ENCODE measurements at places on chromosomes 6 and 20.

DNA sequence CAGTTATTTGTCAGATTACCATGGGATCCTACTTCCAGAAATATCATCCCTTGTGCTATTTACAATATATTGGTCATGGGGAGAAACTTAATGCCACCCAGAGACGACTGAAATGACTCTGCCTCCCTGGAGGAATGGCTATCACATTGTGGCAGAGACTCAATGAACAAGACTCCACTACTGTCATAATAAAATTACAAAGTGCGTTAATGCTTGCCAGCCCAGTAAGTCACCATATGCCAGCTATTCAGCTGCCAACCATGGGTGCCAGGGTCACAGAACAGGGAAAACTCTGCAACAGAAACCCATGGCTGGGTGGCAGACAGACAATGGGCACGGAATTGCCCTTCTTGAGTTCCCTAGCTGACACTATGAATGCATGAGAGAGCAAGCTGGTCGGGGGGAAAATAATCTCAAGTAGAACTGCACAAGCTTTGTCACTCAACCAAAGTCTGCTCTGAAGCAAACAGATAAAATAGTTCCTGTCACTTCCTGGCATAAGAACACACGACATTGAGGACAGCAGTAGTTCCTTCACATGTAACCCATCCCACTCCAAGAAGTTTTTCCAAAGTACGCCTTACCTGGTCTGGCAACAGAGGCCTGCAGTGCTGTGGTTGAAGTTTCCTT, 32.1 kb downstream of the TP53INP2 start:
- no peak for DNase-seq

GRCh38 chr20:60759651-60760050, 492.4 kb upstream of the CDH4 start:
- DNase-seq, result no peak

- DNase-seq, result no peak
Measured at GRCh38 chr6:54403096-54403495, 94.9 kb downstream of the TINAG start.

DNA sequence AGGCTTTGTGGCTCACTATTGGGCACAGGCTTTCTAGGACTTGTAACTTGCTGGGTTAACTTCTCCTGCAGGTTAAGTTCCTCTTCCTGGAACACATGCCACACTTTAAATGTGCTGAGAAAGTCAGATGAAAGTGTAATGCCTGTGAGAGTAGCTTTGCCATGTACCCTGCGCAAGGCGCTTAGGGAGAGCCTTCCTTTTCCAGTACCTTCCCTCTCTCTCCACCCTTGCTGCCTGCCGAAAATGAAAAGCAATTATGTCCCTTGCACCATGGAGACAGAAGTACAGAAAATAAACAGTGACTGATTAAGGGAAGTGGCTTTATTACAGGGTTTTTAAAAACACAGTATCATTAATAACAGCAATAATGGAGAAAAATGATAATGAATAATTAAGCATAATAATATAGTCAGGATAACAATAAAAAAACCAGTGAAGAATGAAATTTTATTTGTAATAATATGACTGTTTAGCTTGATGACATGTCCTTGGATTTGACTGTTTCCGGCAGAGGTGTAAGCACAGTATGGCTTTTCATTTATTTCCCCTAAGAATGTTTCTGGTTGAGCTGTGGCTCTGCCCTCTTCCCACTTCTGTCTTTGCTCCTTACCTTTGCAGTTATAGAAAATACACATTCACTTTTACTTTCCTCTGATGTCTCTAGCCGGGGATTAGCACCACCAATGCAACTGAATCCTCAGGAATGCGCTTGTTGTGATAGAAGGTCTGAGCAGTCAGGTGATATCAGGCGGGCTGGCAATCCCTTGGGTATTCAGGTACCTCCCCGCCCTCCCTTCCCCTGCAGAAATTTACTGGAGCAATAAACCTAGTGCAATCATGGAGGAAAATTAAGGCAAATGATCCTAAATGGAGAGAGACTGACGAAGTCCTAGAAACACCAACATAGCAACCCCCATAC, 472.3 kb upstream of the CITED2 start:
- DNase-seq, result no peak

- DNase-seq, result no peak
Measured at GRCh38 chr6:79600812-79601609, 30.1 kb upstream of the SH3BGRL2 start.

DNA sequence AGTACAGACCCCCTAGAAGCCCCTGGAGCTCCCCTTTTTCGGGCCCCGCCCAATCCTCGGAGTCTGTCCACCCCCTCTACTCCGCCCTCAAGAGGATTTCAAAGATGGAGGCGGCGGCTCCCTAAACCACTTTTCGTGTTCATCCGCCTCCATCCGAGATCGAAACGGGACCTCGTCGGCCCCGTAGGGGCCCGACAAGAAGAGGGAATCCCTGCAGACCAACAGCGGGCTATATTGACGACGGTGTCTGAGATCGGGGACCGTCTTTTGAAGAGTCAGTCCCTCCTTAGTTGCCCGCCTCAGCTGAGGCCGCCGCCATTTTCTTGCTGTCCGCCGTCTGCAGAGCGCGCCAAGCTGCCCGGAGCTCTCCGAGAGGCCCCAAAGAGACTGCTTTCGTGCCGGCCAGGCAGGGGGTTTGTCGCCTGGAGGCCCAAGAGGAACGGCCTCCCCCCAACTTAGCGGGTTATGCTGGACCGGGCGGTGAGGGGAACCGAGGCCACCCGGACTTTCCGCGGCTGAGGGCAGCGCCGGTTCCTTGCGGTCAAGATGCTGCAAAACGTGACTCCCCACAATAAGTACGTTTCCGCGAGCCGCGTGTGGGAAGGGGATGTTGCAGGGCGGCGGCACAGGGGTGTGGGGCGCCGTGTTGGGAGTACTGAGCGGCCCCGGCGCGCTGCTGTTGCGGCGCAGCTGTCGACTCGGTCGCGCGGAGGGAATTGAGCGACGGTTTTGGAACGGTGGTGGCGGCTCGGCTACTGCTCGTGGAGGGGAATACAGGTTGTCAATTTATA, 4.2 kb downstream of the BRD2 start:
- peak; percentile 38 for DNase-seq

DNA sequence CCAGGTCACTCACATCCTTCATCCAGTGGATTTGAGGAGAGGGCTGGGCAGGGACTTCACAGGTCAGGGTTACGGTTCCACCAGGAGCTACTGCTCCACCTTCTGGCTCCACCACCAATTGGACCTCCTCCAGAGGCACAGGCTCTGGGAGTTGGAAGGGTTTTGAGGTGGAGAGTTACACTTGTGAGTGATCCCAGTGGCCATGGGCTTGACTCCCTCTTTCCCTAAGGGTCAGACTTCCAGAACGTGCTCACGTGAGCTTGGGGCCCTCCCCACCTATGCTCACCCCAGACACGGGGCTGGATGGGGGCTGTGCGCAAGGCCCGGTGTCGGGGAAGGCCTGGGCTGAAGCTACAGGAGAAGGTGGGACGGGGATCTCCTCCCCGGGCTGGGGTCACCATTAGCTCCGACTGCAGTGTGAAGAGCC, 1.5 kb downstream of the AGER start:
- DNase-seq, result no peak

DNA sequence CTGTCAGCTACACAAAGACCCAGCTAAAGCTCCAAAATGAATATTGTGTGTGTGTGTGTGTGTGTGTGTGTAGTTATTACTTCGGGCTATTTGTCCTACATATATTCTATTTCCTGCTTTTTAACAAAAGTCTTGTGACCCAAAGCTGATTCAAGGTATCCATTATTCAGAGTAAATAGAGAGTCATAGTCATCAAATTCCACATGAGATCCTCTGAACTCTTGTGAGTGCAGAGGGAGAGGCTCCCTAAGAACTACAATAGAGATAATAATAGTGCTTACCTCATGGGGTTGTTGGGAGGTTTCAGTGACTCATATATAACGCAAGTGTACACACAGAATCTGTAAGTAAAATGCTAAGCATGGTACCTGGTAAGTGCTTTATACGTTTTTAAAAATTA, 95.6 kb upstream of the SHLD1 start:
- no peak for DNase-seq

GRCh38 chr6:163250116-163250515, 164.4 kb upstream of the QKI start:
- no peak for DNase-seq

DNA sequence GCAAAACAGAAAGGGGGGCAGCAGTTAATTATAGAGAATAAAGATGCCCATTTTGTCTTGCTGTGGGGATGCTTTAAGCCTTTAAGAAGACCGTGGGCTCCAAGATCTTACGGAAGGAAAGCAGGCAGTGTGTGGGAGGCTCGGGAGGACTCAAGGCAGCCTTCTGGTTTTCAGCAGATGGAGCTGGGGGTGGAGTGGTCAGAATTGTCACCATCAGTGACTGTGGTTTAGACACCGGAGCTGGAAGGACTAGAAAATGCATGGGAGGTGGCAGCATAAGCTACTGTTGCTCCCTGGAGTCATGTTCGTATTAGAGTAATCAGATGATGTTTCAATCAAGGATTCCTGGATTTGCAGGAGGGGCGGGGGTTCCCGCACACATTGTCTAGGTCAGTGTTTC, 3.7 kb downstream of the PHACTR1 start:
- DNase-seq, result no peak

- no peak for DNase-seq
Measured at GRCh38 chr6:16236631-16237199, 1.7 kb upstream of the GMPR start.

GRCh38 chr6:40510442-40510841, 76.7 kb downstream of the LRFN2 start:
- DNase-seq, result no peak

DNA sequence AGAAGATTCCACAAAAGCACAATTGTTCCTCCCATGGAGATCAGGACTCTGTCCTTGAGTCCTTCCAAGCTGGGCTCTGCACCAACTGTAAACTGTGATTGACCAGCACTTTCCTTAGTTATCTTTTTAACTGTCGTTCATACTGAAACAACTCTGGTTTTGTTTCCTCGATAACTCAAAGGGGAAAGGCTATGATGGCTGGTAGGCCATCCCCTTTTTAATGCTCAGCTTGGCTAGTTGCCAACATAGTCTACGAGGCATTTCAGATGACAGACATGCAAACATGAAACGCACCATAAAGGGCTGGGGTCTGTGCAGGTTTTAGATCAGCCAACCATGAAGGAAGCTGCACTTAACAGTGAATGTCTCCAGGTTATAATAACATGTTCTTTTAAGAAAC, 497.1 kb upstream of the ARID1B start:
- DNase-seq, result no peak

DNA sequence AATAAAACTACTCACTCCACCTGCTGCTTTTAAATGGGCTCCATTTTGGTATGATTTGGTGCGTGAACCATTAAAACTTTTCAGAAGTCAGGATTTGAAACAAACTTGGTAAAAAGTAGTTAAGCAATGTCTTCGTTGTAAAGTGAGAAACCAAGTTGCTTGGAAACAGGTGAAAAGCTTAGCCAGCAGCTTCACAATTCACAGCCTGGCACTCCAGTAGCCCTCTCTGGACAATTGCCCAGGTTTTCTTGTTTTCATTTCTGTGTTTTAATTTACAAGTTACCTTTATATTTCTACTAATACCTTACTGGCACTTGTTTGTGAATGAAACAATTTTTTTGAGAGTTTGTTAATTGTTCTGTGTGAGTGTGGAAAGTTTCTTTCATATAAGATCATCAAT, 12.8 kb downstream of the NT5E start:
- no peak for DNase-seq

- DNase-seq, result no peak
Measured at GRCh38 chr6:33613795-33614168, 7.3 kb upstream of the ITPR3 start.

DNA sequence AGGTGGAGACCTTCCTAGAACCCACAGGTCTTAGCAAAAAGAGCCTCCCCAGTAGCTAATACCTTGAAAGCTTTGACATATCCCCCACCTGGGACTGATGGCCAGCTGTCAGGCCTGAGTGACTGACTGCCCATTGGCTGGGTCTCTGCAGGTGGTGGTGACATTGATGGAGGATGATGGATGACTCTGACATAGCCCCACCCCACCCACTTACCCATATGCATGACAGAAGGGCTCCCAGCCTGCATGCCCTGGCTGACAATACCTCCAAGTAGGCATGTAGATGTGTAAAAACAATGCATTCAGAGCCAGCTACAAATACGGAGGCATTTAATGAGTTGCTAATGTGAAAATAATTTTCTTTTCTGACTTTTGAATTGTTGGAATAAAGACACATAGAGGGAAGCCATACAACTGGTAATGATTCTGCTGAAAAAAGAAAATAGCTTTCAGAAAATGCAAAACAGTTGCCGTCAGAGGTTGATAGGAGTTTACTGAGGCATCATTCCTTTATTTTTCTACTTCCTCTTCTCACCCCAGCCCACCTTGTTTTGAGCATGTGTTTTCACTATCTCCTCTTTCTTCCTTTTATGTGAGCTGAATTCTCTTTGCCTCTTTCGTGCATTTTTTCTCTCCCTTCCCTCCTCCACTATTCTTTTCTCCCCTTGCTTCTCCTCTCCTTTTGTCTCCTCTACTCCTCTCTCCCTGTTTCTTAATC, 70.6 kb downstream of the OLIG3 start:
- no peak for DNase-seq

GRCh38 chr6:29255530-29255929, 46.0 kb upstream of the OR14J1 start:
- no peak for DNase-seq

GRCh38 chr6:156554160-156554559, 223.0 kb upstream of the ARID1B start:
- DNase-seq, result no peak

DNA sequence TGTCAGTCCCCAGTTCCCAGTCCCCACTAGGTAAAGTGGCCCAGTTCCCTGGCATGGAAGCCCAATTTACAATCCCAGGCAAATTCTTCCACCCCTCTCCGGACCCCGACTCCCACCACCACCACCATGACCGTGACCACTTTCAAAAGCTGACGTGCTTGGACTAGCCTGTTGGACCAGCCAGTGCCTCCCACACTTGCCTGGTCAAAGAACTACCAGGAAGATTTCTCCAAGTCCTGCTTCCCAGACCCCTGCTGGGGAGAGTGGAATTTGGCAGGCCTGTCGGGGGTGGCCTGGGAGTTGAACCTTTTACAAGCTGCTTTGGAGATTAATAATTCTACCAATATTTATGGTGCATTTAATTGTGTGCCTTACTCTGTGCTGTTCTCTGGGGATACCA, 1.4 kb upstream of the PTPRT start:
- DNase-seq, result no peak

DNA sequence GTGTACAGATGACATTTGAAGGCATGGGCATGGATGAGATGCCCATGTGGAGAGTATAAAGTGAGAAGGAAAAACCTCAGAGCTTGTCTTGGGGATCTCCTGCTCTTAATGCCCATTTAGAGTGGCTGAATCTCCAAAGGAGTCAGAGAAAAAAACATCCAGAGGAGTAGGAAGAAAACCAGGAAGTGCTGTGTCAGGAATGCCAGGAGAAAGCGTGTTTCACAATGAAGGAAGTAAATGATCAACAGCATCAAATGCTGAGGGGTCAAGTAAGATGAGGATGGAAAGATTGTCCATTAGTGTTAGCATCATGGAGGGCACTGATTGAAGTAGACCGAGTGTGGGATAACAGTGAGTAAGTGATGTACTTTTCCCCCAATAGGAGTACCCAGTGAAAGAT, 56.1 kb downstream of the FIG4 start:
- DNase-seq, result no peak

DNA sequence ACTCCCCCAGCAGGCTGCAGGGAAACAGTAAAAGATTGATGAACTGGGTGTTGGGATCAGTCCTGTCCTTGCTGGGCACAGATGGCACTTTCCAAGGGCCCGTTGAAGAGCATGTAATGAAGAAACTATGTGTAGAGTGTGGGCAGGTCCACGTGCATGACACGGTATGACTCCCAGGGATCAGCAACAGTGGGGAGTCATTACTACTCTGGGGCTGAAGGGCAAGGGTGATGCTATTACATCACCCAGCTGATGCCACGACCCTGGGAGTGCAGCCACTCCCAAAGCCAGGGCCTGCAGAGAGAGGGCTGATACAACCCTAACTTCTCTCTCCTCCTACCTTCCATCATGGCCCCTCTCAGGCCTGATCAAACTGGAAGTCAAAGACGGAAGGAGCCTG, 20.1 kb downstream of the KCNK17 start:
- no peak for DNase-seq

Data from activated T-helper 9 cell treated with anti-CD3 and anti-CD28 coated beads, Interleukin-2, amount 50 U/mL, for 16 hours (primary cell).